ENCODE measurements at places on chromosomes 2 and 18.

- DNase-seq: no peak
These were observed 19.1 kb downstream of the IL1R2 start for GRCh38 chr2:102010902-102011301.

GRCh38 chr2:112181571-112182290 lies 43.5 kb downstream of the FBLN7 start:
- DNase-seq: peak; percentile 75

- no peak for DNase-seq
These were observed 358.1 kb upstream of the SYT4 start for GRCh38 chr18:43635397-43635796.

- DNase-seq: no peak
These were observed 230.4 kb downstream of the KLHL29 start for GRCh38 chr2:23615216-23616020.

DNA sequence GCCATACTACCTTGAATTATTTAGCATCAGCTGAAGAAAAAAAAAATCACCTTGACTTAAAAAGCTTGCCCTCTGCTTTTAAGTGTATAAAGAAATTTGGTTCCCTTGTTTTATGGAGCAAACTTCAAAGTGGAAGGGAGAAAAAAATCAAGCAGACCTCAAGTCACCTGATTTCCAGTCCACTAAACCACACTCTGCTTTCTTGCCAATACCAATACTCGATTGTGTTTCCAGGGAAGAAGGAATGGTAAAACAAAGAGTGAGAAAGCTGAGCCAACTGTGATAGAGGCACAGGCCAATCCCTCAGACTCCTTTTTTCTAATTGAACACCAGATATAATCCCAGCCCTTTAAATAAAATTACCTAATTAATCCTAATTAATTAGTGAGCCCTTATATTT lies 587.3 kb downstream of the ARHGAP15 start:
- no peak for DNase-seq

DNA sequence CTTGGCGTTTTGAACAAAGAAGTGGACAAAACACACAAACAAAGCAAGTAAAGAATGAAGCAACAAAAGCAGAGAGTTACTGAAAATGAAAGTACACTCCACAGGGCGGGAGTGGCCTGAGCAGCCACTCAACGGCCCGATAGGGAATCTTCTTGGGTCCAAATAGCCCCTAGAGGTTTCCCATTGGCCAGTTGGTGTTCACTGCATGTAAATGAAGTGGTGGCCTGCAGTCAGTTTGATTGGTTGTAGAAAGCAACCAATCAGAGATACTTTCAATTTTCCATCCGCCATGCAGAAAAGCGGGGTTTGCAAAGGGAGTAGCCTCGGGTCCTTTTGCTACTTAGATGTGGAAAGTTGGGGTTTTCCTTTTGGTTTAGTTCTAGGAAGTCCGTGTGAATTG lies 31.6 kb downstream of the CYBRD1 start:
- DNase-seq: no peak

GRCh38 chr2:146837857-146838256 lies 1007.0 kb upstream of the ACVR2A start:
- no peak for DNase-seq

DNA sequence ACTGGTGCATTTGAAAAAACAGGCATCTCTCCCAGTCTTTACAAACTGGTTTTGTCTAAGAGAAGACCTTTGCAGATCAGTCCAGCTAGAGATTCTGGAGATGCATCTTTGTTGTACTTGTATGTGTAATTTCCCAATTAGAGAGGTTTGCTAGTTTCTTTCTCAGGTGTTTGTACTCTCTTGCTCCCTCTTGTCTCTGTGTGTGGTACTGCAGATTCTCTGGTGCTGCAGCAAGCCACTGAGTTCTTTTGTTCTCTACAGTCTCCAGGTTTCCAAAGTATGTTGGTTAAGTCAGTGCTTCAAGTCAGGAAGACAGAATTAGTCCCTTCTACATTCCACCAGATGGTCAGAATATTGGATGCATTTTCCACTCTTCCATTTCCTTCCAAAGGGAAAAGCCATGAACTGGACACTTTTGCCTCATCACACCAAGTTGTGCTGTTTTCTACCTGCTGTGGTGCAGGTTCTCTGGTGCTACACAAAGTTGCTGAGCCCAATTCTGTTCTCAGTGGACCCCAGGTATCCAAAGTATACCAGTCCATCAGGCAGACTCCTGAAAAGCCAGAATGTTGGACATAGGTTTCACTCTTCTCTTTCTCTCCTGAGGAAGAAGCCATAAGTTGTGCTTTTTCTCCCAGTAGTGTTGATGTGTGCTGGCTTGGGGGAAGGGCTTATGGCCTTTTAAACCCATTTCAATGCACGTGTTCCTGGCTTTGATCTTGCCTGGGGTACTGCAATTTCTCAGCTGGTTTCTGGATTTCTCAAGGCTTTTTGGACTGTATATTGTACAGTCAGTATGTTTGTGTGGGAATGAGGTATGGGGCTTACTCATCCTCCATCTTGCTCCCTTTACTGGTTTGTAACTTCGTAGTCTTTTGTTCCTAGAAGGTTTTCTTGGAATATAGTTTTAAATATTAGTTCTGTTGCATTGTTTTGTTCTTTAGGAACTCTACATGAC lies 29.8 kb downstream of the EPC2 start:
- DNase-seq: peak; percentile 58

DNA sequence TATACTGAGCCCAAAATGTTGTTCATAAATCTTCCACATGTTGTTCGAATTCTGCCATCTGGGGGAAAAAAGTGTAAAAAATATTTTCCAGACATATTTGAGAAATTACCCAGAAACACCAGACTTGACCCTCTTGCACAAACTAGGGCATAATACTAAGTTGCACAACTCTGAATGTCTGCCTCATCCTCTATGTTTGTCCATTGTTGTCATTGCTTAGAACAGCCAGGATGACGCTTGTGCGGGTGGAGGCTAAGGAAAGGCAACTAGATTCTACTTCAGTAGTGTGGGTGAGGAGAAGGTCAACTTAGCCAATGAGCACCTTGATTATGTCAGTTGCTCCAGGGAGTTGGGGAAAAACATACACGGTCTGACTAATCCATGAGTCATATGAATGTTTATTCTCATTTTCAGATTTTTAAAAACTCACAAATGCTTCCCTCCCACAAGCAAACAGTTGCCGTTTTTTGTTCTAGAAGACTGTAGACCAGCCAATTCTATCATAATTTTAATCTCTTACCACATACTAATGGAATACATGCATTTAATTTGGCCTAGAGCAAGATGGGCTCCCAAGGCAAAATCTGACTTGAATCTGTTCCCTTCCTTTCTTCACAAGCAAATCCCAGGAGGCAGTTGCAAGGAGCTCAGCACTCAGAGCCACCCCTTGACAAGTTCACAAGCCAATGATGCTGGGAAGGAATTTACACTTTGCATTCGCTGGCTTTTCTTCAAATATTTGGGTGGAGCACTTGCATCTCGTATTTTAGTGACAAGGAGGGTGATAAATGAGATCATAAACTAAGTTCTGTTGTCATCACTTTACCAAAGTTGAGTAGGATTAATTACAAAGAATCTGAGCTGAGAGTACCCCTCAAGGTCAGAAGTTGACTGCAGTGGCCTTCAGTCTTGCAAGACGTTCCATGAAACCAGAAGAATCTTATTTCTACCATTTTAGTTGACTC lies 163.2 kb upstream of the TWIST2 start:
- no peak for DNase-seq

DNA sequence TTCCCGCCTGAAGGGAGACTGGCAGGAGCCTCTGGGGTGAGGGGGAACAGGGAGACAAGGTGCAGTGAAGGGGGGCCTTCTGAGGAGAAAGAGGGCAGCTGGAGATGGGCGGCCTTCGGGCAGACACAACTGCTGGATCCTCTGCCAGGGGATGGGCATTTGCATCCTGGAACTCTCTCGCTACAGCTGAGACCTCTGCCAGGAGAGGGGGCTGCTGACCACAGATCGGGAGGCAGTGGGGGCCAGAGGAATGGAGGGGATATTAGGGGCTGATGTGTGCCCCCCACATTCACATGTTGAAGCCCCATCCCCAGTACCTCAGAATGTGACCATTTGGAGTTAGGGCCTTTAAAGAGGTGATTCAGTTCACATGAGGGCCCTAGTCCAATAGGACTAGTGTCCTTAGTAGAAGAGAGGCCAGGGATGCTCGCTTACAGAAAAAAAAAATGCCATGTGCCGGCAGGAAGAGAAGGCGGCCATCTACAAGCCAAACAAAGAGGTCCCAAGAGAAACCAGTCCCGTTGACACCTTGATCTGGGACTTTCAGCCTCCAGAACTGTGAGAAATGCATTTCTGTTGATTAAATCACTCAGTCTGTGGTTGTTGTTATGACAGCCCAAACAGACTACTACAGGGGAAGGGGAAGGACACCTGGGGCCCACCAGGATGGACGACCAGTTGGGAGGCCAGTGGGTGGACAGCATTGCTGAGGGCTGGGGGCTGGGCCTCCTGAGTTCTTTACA lies 50.0 kb downstream of the TRABD2A start:
- DNase-seq: no peak

GRCh38 chr2:31736695-31737454 lies 156.1 kb upstream of the SRD5A2 start:
- no peak for DNase-seq

- no peak for DNase-seq
These were observed 5.3 kb upstream of the DLX1 start for GRCh38 chr2:172079838-172080640.

DNA sequence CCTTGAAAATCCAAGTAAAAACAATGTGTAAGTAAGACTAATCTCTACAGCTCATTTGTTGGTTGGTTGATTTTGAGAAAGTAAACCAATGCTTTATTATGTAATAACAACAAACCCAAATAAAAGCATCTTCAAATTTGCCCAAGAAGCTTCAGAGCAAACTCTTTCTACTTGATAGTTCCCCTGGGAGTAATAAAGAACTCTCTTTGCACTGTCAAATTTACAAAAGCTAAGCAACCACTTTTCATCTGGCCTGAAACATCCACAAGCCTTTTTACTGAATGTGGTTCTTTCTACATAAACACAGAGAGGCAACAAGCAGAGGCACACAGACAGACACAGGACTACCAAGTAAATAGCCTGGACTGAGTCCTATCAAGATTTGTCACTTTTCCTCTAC lies 28.8 kb upstream of the CACNB4 start:
- no peak for DNase-seq

DNA sequence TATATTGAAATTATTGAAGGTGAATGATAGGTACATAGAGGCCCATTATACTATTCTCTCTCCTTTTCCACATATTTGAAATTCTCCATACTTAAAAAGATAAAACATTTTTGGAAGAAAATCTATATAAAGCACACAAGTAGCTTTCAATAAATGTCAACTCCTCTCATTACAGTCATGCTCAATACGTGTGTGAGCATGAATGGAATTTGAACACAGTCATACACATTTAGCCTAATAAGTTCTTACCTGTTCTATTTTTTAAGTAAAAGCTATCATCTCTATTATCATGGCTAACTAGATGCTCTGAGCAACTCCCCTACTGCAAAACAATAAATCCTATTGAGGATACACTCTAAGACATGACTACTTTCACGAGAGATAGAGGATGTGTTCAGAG lies 41.9 kb upstream of the SPATS2L start:
- no peak for DNase-seq

- DNase-seq: no peak
These were observed 24.0 kb downstream of the ZNF385B start for GRCh38 chr2:179837408-179837807.

DNA sequence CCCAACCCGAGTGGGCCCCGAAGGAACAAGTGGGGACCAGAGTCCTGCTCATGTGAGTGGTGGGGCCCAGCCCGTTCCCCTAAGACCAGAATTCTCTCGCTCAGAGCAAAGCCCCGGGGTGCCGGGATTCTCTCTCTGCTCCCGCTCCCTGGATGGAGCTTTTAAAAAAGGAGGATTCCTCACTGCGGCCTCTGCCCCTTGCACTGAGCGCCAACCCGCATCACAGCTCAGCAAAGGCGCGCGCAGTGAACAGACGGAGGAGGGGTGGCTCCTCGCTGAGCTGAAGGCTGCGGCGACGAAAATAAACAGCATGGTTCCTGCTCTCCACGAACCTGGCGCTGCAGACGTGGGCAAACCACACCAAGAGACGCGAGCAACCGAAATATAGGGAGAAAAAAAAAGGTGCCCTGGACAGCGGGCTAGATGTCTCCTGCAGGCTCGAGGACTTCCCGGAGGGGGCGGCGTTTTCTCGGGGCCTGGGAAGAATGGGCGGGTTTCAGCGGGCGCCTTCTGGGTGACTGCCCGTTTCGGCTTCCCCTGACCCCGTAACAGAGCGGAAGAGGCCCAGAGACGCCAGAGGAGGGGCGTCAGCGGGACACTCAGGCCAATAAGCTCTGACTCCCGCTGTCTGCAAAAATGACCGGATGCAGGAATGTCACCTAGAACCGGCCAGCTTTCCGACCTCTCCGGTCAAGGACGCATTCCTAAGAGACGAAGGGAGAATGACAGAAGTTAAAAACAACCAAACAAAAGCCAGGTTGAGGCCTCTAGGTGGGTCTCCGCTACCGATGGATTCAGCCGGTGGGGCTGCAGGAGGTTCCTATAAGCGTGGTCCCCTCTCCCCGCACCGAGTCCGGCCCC lies 819 bp upstream of the KLF11 start:
- peak; percentile 32 for DNase-seq

DNA sequence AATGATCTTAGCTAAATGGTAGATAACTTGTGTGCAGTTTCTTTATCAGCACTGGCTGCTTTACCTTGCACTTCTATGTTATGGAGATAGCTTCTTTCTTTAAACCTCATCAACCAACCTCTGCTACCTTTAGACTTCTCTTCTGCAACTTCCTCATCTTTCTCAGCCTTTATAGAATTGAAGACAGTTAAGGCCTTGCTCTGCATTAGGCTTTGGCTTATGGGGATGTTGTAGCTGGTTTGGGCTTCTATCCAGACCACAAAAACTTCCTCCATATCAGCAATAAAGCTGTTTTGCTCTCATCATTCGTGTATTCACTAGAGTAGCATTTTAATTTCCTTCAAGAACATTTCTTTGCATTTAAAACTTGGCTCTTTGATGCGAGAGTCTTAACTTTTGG lies 123.7 kb downstream of the PIK3C3 start:
- DNase-seq: no peak

DNA sequence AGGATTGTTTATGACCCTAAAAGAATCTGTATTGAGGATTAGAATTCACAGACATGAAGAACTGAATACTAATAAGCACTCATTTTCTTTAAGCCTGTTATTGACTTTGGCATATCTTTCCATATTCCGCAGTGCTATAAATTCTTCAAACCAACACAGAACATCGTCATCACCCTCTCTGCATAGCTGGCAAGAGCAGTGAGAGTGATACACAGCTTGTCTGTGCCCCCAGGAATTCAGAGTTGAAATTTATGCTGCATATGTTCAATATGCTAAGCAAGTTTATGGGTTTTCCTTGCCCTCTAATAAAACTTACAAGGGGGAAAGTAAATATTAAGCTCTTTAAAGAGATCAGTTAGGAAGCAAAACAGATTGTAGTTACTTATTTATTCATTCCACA lies 32.7 kb downstream of the CTLA4 start:
- DNase-seq: no peak

GRCh38 chr18:66641056-66641455 lies 37.2 kb upstream of the CDH19 start:
- no peak for DNase-seq

GRCh38 chr2:47640356-47640755 lies 142.6 kb upstream of the MSH6 start:
- no peak for DNase-seq

Data from CD4-positive, alpha-beta T cell treated with Interleukin-1 beta for 1 hour (primary cell).